Left cardiac atrium (tissue), 4 donors: ENCODE measurements at places on chromosomes 5 and 9. TPM values are rescaled to one million over a fixed set of nuclear protein-coding genes. Genes with fewer than 3 reads are reported as not detected.

GAS1 gene
- 33.5 TPM for total RNA-seq

SLC36A2 gene
- total RNA-seq = 0.29 TPM

IL13 gene
- total RNA-seq = not detected

GOLPH3 gene
- 48.0 TPM for total RNA-seq

C5orf58 gene
- total RNA-seq = not detected

PCDHB8 gene
- 2.6 TPM for total RNA-seq

PHF24 gene
- total RNA-seq = 0.32 TPM

SIL1 gene
- 42.5 TPM for total RNA-seq

KIF24 gene
- 0.34 TPM for total RNA-seq

DMRTA1 gene
- total RNA-seq = 0.74 TPM

PIP5KL1 gene
- 0.99 TPM for total RNA-seq

CNTFR gene
- total RNA-seq = 45.3 TPM

PCDHGB4 gene
- 4.5 TPM for total RNA-seq

DNA sequence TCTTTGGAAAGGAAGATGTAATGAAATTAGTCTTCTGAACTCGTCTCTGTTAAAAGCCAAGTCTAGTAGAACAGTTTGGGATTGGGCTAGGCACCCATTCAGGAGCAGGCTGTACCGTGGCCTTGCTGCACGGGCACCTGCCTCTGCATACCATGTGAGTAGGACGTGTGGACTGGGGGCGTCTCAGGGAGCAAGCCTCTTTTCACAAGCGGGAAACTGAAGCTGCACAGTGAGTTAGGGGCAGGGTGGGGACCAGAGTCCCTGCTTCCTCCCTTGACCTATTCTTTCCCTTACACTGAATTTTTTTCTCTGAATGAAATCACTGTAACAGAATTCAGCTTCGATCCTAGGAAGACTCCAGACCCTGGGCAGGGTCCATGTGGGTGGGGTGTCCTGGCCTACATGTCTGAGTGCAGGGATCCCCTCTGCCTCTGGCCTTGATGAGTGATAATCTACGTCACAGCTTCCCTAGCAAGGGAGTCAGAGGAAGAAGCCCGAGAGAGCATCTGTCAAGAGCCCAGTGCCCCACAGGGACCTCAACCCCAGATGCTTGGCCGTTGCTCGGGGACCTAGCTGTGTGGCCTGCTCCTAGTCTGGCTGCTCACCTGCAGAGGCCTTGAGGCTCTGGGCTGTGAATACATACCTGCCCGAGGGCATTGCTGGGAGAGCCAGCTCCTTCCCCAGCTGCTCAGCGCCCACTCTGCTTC lies 15.1 kb downstream of the PHF2 start:
- DNase-seq = no peak

GRCh38 chr9:14923701-14924100 lies 13.5 kb upstream of the FREM1 start:
- DNase-seq = no peak

DNA sequence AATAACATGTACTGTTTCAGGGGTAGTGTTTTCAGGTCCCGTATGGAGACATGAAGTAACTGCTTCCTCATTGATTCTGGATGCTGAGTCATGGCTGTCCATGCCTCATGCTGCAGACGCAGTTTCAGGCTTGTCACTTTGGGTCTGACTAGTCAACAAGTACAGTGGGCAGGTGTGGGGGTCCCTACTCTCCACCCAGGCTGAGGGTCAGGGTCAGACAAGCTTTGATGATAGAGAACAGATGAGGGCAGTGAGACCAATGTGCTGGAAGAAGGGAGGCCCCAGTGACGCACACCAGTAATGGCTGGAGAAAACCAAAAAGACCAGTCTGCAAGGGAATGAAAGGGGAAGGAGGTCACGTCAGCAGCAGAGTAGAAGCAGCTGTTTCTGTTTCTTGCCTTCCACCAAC lies 80.0 kb upstream of the NFIL3 start:
- no peak for DNase-seq

- DNase-seq = no peak
Observed at GRCh38 chr5:82561797-82562196, 283.6 kb upstream of the RPS23 start.

DNA sequence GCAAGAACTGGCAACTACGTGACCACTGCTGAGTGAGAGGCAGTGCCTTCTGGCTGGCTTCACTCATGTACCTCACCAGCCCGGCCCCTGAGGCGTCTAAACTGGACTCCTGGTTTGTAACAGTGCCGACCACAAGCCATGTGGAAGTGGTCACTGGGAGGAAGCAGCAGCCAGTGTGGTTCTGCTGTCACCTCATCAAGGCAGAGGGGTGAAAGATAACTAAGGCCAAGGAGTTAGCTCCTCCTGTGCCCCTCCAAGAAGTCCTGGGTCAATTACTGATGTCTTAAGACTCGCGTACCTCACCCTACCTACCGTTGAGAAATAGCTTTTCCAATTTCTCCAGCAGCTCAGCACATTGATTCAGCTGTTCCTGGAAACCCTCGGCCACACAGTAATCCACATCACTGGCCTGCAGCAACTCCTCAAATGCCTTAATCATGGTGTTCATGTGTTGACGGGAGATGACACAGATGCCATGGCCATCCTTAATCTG lies 142.9 kb downstream of the CDK5RAP2 start:
- DNase-seq = peak; percentile 54

DNA sequence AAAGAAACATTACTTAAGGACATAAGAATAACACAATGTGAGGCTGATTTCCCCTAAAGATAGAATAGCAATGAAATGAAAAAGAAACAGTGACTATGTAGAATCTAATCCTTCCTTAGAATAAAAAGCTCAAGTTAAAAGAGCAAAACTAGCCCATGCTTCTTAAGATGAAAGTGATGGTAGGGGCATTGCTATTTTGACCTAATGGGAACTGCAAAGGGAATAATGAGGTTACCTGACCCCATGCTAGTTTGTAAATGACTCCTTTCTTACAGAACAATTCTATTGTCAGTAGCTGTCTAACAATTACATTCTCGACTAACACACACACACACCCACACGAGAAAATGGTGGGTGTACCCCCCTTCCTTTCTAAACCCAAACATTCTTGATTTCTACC lies 575.8 kb downstream of the CSNK1G3 start:
- no peak for DNase-seq

GRCh38 chr5:117252566-117252965 lies 677.9 kb upstream of the SEMA6A start:
- no peak for DNase-seq

- no peak for DNase-seq
Observed at GRCh38 chr5:45399041-45399440, 297.1 kb downstream of the HCN1 start.

DNA sequence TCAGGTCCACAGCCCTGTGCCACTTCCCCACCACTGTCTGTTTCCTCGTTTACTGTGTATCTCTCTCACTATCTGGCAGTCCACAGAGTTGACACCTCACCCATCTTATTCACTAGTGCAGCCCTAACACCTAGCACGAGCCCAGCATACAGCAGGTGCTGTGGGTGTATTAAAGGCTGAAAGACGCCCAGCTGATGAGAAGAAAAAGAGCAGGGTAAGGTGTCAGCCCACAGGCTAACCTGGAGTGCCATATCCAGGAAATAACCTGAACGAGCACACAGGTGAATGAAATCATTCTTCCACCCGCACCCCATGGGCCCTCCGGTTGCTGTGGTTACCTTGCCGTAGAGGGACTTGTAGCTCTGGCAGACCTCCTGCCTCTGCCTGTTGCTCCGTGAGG lies 18.6 kb downstream of the ANXA6 start:
- no peak for DNase-seq

GRCh38 chr5:64980176-64980575 lies 211.4 kb downstream of the CWC27 start:
- no peak for DNase-seq

DNA sequence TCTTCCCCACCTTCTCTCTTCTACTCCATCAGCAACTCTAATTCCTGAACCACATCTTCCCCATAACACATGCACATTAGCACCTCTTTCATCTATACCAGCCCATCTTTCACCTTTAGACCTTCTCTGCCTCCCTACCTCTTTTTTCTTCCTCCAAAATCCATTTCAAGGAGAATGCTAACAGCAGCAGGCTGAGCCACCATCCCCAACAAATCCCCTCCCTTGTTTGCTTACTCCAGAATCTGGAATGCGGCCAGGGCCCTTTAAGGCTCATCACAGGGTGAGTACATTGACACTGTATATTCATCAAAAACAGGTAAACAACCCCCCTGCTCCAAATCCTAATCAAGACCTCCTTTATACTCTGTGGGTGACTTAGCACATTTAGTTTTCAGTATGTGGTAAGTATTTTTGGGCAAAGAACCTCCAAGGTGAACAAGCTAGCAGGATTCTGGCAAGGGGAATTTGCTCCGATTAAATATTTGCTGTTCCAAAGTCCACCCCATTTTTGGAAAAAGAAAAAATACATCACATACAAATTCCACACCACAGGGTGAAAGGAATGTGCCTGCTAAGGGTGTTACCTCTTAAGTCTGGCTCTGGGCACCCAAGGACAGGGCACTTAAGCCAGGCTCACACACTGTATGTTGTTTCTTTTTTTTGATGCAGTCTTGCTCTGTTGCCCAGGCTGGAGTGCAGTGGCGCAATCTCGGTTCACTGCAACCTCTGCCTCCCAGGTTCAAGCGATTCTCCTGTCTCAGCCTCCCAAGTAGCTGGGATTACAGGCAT lies 71.4 kb downstream of the SERINC5 start:
- DNase-seq = no peak

DNA sequence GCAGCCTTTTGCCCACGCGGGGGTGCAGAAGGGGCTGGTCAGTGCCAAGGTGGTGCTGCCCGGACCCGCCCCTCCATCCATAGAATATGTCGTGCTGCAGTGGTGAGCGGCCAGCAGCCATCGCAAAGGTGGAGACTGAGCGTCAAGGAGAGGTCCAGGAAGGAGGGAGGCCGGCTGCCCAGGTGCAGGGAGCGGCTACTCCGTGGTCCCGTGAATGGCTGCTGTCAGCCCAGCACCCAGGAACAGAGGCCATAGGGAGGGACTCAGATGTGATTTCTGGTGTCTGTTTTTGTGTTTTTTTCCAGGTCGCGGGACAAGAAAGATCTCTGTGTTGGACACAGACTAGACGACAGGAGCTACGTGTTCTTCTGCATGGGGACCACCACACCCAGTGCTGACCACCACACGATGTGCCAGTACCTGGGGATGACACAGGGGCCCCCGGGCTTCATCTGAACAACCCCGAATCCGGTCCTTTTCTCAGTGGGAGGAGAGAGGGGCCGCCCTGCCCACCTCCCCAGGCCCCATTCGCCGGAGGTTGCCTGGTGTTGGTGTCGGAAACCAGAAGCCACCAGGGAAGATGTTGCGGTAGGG lies 29.0 kb downstream of the PAEP start:
- no peak for DNase-seq

GRCh38 chr5:138354387-138354786 lies 1.9 kb downstream of the KDM3B start:
- DNase-seq = no peak

- no peak for DNase-seq
Observed at GRCh38 chr9:123395276-123395688, 39.3 kb downstream of the CRB2 start.

DNA sequence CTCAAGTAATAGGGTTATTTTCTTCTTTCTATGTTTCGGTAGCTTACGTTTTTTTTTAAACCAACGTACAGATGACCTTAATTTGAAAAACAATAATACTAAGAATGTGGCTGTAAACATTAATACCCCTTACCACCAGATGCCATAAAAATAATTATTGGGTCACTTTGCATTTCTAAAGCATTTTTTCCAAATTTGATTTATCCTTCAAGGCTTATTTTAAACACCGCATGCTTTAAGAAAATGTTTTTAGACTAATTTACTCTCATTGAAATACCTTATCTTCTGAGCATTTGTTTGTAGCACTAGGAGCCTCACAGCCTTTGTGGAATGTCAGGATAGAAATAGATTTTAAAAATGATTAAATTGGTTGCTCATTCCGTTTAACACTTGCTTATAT lies 5.8 kb upstream of the APBA1 start:
- DNase-seq = no peak

- DNase-seq = no peak
Observed at GRCh38 chr9:115413766-115414382, 295.9 kb upstream of the TNC start.

GRCh38 chr5:58825441-58825840 lies 242.6 kb downstream of the RAB3C start:
- no peak for DNase-seq

DNA sequence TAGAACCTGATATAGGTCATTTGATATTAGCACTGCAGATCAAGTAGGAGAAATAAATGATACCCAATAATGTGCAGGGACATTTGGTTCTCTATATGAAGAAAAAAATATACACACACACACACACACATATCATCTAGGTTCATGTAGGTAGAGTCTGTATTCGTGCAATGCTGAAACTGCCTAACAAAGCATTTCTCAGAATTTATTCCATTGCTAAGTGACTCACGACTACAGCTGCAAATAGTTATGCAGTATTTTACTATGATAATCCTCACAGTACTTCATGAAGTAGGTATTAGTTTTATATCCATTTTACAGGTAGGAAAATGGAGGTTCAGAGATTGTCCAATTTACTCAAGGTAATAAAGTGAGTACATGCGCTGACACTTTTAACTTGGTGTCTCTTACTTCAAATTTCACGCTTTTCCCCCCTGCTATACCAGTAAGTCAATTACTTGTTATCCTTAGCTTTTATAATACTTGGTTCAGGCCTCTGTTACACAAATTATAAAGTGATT lies 2.4 kb downstream of the GIN1 start:
- no peak for DNase-seq

- DNase-seq = no peak
Observed at GRCh38 chr5:2701592-2701991, 49.9 kb downstream of the IRX2 start.

DNA sequence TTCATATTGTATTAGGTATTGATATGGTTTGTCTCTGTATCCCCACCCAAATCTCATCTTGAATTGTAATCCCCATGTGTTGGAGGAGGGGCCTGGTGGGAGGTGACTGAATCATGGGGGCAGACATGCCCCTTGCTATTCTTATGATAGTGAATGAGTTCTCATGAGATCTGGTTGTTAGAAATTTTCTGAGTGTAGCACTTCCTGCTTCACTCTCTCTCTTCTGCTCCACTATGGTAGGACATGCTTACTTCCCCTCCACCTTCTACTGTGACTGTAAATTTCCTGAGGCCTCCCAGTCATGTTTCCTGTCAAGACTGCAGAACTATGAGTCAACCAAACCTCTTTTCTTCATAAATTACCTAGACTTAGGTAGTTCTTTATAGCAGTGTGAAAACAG lies 187.4 kb upstream of the SLC24A2 start:
- DNase-seq = no peak

DNA sequence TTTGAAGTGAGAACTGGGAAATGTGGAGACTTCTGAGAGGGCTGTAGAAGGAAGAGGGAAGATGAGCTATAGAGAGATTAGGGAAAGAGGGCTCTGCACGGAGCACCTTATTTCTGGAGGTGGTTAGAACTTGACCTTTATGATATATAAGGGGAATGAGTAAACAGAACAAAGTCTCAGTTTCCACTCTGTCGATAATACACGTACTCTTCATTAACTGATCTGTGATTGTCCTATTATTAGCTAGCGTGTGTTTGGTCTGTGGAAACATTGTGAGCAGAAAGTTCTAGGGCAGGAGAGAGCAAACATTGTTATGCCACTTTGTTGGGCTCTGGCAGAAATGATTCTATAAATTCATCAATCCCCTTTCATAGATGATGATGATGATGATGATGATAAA lies 118.5 kb downstream of the UGCG start:
- DNase-seq = no peak
